Cortex of kidney (tissue), 1 donor: ENCODE measurements at places on chromosomes 2 and 18.

DNA sequence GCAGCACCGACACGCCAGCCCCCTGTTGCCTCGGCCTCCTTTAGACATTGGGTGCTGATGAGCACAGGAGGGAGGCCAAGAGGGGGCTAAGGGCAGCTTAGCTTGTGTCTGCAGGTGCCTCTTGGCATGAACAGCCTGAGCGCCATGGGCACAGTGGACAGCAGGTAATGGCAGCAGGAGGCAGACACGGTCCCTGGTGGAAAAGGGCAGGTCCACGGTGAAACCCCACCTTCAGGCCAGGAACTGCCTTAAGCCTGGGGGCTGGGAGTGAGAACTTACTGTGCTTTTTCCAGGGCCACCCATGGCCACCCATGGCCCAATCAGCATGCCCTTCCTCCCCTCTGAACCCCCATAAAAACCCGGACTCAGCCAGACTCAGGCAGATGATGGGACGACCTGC lies 633.4 kb upstream of the TMEFF2 start:
- no peak for DNase-seq

GRCh38 chr2:185404578-185404977 lies 334.0 kb upstream of the FSIP2 start:
- DNase-seq, result no peak

DNA sequence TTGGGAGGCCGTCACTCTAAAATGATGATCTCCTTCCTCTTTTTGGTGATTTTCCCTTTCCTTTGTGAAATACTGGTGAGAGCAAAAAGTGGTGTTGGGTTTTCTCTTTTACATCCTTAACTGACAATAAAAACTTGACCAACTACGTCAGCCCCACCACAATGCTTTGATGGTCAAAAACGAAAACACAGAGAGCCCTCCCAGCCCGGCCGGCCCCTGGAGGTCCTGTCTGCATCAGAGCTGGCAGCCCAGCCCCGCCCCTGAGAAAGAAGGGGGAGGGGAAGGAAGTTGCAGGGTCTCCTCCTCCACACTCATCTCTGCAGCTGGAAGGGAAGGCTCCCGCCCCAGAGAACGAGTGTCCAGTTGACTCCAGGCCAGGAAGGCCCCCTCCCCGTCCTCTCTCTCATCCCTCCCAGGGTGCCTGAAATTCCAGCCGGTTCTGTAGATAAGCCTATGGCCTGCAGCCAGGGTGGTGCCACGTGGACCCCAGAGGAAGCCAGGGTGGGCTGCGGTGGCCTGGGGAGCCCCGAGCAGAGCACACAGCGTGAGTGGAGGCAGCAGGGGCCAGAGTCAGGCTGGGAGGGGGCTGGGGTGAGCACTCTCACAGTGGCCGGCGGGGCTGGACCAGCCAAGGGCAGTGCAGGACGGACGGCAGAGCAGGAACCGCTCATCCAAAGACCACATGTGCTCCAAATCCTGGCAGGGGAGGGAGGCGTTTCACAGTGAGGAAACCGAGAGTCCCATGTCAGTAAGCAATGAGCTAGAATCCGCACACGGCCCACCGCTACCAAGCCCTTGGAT lies 19.8 kb downstream of the BIN1 start:
- no peak for DNase-seq

DNA sequence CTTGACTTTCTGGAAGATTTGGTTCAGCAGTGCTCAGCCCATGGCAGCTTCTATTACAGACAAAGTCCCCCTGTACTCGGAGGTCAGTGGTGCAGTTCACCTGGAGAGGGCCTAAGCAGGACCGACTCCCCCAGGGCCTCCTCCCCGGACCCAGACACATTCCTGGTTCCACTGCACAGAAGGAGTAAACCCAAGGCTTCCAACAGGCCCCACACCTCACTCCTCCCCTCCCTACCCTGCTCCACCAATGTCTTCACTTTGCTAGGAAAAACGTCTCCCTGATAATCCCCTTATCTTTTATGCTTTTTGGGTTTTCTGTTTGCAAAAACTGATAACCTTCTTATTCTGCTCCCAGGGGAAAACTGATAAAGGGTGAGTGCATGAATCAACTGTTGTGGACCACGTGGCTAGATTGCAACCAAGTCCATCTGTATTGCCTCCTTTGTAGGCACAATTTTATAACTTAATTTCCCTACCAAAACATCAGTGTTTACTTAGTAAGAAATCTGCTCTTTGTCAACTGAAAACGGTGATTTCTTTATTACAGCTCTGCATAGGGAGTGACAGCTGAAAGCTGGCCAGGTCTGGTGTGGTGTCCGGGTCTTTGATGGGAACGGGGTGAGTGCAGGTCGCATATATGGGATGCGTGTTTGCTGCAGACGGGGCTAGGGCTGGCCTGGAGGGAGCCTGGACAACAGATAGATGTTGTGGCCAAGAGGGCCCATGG lies 202.5 kb downstream of the GLI2 start:
- no peak for DNase-seq

DNA sequence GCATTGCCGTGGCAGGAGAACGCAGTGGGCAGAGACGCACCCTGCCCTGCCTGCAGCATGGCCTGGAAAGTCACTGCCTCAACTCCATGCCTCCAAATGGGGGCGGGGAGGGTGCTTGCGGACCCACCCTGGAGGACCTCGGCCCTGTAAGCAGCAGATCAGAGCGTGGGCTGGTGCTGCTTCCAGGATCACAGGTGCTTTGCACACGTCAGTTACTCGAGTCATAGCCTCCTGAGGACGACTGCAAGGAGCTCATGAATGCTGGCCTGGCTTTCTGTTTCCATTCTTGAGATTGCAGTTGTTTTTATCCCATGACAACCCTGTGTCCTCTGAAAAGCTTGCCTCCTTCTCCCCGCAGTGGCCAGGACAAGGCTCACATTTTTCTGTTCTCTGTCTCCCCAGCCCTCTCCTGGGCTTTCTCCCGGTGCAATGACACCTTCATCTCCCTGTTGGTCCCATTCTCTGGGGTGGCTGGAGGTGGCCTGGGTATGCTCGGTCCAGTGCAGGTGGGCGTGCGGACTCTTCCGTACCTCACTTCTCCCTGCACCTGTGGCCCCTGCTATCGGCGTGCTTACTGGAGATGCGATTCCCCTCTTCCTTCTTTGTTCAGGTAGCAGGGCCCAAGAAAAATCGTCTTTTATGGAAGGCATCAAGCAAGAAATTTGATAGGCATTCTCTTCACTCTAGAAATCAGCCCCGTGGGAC lies 208.0 kb downstream of the GBX2 start:
- no peak for DNase-seq

DNA sequence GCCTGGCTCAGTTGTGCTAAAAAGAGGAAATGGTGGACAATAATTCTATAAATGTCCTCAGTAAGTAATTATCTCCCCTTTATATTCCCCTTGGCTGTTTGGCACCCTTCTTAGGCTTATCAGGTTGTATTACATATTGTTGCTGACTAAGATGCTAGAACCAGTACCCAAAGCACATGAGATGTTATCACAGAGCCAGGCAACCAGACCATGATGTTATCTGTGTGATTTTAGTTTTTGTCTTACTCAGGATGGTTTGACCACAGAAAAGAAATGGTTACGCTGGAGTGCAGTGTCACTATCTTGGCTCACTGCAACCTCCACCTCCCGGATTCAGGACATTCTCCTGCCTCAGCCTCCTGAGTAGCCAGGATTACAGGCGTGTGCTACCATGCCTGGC lies 15.2 kb downstream of the R3HDM1 start:
- DNase-seq, result no peak

DNA sequence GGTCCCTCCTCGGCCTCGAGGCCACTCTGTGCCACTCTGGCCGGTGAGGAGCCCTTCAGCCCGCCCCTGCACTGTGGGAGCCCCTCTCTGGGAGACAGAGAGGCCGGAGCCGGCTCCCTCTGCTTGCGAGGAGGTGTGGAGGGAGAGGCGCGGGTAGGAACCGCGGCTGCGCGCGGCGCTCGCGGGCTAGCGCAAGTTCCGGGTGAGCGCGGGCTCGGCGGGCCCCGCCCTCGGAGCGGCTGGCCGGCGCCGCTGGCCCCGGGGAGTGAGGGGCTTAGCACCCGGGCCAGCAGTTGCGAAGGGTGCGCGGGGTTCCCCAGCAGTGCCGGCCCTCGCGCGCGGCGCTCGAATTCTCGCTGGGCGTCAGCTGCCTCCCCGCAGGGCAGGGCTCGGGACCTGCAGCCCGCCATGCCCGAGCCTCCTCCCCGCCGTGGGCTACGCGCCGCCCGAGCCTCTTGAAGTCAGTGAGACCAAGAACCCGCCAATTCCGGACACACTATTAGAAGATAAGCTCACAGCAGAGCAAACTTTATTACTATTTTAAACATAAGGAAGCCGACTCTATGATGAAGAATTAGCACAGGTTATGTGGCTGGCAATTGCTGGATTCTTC lies 825.8 kb upstream of the FANCL start:
- no peak for DNase-seq

GRCh38 chr18:23593720-23594119 lies 7.4 kb upstream of the NPC1 start:
- DNase-seq, result no peak

DNA sequence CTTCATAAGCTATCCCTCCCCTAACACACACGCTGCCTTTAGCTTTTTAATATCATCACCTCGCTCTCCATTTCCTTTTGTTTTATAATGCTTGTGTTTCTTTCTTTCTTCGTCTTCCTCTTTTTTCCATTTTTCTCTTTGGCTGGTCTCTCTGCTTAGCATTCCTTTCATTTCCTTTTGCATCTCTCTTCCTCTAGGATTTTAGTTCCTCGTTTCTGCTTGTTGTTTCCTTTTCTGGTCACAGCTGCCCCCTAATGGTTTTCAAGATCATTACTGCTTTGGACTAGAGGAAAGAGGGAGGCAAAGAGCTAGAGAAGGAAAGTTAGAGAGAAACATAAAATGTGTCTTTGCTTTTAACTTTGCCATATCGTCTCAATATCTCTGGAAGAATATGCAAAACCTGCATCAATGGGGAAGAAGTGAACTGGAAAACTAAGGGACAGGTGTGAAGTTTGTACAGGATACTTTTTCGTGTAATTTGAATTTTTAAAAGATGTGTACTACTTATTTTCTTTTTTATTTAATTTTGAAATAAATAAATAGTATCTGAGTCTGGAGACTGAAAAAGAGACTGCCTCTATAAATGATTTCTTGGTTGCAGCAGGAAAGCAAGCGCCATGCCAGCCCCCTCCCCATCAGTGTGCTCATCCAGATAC lies 6.3 kb upstream of the NRP2 start:
- DNase-seq, result no peak

DNA sequence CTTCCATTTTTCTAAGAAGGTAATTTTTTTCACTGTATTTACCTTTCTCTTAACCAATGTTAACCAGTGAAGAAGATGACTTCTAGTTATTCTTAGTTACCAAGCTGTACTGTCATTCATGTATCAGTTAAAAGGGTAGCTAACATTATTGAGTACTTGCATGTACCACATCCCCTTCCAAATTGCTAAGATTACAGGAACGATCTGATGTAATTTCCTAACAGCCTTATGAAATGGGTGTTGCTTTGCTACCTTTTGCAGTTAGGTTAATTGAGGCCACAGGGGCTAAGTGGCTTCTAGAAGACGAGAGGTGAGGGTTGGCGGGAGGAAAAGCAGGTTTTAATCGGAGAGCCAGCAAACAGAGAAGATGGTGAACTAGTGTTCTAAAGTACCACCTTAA lies 1.8 kb upstream of the SULT6B1 start:
- no peak for DNase-seq

DNA sequence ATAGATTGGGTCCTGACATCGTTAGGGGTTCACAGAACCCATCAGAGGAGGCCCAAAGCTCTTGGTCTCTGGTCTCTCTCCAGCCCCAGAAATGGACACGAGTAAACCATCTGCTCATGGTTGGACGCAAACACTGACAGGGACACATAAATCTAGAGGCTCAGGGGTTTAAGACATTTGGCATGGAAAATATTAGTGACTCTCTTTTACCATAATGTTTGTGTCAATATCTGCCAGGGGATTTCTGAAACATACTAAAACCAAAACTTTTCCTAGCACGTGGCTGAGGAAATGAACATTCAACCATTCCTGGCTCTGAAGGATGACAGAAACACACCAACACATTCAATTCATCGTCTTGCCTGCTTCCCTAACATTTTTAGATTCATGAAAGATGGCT lies 226.2 kb downstream of the SP3 start:
- no peak for DNase-seq

GRCh38 chr18:13500227-13500865 lies 226.0 kb downstream of the FAM210A start:
- DNase-seq, result no peak

GRCh38 chr2:24075259-24075658 lies 867 bp downstream of the SF3B6 start:
- DNase-seq, result no peak

GRCh38 chr2:111712361-111712760 lies 171.6 kb downstream of the ANAPC1 start:
- DNase-seq, result no peak

DNA sequence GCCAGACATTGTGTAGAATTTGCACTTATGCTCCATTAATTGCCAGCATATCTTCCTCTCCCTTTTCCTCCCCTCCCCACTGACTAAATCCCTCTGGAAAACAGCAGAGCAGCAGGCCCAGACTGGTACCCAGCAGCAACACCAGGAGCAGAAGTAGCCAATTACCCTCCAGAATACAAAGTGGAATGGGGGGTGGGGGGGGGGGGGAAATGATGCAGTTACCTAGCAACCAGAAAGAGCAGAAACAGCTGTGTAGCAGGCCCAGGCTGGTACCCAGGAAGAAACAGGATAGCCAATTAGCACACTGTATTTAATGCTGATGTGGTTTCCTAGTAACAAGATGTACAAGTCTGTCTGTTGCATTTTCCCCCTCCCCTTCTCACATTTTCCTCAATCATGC lies 52.3 kb downstream of the KLF7 start:
- no peak for DNase-seq

- DNase-seq, result no peak
These were observed 734.2 kb upstream of the CHAC2 start for GRCh38 chr2:53033411-53033810.

DNA sequence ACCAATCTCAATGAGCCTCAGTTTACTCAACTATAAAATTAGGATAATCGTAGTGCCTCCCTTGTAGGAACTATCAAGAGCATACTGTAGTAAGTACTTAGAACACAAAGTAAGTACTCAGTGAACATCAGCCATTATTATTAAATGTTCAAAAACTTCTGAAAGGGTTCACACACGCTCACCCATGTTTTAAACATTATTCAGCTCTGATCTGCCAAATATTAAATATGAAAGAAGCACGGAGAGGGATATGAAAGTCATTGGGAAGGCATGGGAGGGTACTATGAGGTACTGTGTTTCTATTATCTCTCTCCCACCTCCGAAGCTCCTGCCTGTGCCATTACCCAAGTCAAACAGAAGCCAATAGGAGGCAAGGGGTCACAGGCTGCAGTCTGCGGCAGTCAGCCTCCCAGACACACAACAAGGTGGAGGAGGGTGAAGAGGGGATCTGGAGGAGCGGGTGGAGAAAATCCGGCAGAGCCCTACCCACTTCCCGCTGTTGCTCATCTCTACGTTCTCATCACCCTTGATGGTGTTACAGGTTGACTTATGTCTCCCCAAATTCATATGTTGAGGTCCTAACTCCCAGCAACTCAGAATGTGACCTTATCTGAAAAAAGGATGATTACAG lies 2.0 kb upstream of the TBC1D8 start:
- no peak for DNase-seq

GRCh38 chr2:30204281-30204680 lies 27.1 kb upstream of the LBH start:
- no peak for DNase-seq

GRCh38 chr2:65388051-65388531 lies 44.3 kb downstream of the SPRED2 start:
- no peak for DNase-seq
